Stimulated activated CD8-positive, alpha-beta memory T cell treated with anti-CD3 and anti-CD28 coated beads, Interleukin-7, amount 100 ng/mL, for 4 hours (primary cell): ENCODE measurements at places on chromosomes 13 and 19.

DNA sequence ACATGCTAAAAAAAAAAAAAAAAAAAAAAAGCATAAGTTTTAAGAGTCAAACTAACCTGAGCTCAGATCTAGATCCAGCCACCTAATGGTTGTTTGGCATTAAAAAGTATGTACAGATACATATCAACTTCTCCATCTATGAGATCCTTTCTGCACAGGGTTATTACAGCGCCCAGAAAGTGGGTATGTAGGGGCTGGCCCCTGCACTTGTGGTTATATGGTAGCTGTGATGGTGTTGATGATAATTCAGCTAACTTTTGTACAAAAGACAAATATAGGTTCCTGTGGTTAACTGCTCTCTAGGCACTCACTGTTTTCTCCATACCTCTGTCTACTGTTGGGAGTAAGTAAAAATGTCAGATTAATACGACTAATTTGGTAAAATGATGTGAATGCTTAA lies 81.7 kb downstream of the TNFRSF19 start:
- no peak for DNase-seq

GRCh38 chr19:4539693-4540581 lies at the start of gene LRG1:
TSS of gene LRG1 (minus strand) at chr19:4540036. CDS start at chr19:4540013, 23 bp downstream.
- DNase-seq = no peak

- no peak for DNase-seq
Observed at GRCh38 chr19:18464646-18465045, 26.7 kb upstream of the ISYNA1 start.

DNA sequence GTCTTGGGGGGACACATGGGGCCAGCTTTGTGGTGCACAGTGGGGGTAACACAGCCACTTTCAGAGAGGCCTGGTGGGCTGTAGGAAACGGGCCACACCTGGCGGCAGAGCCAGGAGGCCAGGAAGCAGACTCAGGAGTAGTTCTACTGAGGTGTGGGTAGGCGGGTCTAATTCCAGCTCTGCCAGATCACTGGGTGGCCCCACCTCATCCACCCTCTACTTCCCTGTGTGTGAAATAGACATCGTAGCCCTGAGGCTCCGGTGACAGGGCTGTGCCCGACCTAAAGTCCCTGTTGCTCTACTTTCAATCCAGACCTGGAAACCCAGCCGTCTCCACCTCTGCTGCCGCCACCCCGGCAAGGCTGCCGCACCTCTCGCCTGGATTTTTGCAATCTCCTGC lies 4.0 kb downstream of the NKPD1 start:
- DNase-seq = no peak

DNA sequence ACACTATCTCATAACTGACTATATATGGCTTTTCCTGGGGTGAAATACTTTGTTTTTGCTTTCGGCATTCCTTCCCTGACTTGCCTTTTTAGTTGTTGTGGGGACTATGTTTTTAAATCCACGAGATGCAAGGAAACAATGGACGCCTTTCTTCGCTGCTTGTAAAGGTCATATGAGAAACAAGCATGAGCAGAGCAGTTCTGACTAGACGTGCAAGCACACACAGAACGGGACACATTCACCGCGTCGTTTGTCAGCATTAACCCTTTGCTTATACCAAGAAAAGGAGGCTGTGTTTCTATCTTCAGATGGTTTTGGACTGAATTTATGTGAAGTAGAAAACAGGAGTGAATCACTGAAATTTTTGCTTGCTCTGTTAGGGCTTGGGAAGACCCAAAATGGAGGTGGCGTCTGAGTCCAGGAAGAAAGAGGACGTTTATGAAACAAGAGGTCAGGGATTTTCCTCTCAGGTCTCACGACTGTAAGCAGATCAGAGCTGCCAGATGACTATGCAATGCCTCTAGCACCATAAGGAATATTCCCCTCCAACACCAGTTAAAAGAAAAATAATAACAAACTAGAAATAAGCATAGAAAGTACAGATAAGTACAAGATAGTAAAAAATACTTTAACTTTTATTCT lies 358.9 kb downstream of the DLEU7 start:
- no peak for DNase-seq

GRCh38 chr19:31314156-31314555 lies 35.1 kb downstream of the TSHZ3 start:
- no peak for DNase-seq

DNA sequence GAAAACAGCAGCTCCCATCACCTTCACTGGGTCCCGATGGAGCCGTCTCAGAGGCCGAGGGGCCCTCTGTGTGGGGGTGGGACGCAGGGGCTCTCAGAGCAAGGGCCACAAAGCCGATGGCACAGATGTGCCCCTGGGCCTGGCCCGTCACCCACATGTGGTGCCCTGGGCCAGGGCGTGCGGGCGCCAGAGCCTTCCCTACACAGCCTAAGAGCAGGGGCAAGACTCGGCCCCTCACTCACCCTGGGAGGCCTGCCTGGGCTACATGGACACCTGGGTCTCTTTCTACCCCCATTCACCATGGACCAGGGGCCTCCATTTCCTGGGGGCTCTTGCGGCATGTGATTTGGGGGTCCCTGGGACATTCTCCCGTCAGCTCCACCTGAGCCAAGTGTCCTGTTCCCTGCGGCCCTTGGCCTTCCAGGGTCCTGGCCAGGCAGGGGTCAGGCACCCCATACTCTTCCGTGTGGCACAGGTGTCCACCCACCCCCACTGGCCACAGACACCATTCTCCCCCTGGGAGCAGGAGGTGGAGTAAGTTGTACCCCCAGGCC lies 10.0 kb downstream of the COMP start:
- no peak for DNase-seq

- no peak for DNase-seq
Observed at GRCh38 chr13:63942372-63942771, 2526.7 kb upstream of the PCDH20 start.

DNA sequence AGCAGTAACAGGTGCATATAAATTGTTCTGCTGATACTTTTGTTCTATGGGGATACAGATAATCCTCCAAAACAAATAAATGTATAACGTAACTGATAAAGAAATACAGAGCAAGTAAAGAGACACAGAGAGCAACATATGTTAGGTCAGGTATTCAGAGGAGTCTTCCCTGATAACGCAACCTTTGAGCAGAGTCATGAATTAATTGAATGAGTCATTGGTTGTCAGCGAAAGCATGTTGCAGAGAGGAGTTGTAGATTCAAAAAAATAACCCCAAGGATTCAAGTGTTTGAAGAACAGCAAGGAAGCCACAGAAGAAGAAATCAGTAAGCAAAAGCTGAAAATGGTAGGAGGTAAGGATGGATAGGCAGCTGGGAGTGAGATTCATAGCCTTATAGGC lies 245.2 kb downstream of the TBC1D4 start:
- DNase-seq = no peak

DNA sequence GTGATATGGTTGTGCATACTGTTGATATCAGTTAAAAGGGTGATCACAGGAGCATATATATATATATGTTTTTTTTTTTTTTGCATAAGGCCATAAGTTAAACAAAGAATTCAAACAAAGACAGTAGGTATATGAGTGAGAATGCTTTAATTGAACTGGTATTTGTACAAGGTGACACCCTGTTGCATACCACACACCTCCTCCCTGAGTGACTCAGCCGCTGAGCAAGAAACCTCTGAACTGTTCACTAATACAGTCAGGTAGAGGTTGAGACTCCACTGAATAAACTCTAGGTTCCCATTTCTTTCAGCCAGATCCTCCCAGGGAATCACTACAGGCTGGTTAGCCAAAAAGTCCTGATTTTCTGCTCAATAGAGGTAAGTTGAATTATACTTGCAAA lies at the start of gene SCEL:
Gene SCEL (plus strand): TSS at position 259 of the 400 bp plus-strand sequence. CDS start 20,170 bp downstream, outside the sequence.
- no peak for DNase-seq

DNA sequence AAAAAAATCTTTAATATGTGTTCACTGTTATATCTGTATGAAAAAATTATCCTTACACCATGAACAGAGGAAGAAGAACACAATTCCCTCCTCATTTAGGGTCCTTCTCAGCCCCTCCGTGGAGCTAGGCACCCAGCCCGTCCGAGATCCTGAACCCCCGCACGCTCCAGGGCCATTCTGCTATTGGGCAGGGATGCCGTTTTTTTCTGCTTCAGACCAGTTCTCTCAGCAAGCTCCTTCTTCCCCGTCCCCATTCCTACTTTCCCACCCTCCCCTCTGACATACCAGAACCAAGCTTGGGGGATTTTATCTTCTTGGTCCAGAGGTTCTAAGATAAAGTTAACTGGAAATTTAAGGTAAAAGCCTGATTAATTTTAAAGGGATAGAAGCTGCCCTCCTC lies 36.2 kb downstream of the ATP12A start:
- DNase-seq = no peak

GRCh38 chr13:77113496-77113895 lies 86.5 kb upstream of the FBXL3 start:
- DNase-seq = no peak

- no peak for DNase-seq
Observed at GRCh38 chr19:44072543-44073401, 813 bp downstream of the ZNF284 start.

DNA sequence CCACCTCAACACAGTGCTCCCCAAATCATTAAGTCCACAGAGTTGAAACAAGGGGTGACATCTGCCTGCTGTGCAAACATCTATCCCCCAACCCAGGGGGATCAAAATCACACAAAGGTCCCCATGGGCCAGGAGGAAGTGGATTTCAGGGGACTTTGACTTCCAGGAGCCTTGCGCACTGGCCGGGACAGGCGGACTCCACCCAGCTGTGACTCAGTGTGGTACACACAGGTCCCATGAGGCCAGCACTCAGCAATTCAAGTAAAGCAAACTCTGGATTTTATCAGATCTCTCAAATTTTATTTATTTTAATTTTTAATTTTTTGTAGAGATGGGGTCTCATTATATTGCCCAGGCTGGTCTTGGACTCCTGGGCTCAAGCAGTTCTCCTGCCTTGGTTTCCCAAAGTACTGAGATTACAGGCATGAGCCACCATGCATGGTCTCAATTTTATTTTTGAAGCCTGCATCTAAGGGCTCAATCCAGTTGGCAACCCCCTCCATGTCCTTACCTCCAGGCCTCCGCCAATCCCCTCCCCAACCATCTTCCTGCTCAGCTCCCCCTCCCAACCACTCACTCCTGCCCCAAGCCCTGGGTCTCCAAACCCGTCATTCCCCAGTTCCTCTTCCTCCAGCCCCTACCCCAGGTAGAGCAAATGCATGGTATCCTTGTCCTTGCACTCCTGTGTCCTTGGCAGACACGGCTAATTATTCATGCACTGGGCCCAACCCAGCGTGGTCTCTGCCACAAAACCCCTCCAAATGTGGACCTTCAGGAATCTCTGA lies 18.2 kb downstream of the ARHGAP33 start:
- DNase-seq = no peak

DNA sequence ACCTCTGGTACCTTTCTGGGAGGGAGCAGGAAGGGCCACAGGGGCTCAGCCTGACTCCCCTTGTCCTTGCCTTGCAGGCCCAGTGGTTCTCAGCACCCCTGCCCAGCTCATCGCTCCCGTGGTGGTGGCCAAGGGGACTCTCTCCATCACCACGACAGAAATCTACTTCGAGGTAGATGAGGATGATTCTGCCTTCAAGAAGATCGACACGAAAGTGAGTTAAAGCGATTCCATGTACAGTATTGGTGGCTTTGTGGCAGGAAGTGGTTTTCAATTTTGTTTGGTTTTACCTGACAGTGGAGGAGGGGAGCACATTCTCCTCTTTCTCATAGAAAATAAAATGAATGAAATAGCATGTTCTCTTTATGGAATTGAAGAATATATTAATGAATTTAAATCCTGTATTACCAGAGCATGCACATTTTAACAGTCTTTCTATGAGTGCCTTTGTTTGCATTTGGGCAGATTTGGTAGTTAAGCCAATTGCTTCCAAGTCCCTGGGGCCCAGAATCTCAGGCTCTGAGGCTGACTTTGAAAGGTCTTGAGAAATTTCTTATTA lies 4.1 kb downstream of the MAB21L1 start:
- no peak for DNase-seq

DNA sequence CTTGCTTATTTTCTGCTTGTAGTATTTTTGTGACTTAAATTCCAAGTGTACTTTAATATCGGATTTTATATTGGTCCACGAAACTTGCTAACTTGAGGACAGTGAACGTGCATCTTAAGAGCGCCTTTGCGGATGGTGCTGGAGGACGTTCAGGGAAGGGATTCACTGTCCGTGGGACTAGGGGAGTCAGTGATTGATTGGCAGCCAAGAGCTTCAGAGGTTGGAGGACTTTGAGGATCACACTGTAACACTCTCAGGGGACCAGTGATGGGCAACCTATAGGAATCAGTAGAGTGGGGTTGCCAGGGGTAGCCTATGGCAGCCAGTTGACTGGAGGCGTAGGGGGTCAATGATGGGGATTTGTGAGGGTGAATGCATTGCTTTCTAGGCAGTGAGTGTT lies 516 bp downstream of the ZNF175 start:
- DNase-seq = no peak

- DNase-seq = no peak
Observed at GRCh38 chr19:3760871-3761361, 576 bp downstream of the APBA3 start.

GRCh38 chr19:42595550-42596172 lies 937 bp upstream of the CEACAM8 start:
- DNase-seq = no peak

DNA sequence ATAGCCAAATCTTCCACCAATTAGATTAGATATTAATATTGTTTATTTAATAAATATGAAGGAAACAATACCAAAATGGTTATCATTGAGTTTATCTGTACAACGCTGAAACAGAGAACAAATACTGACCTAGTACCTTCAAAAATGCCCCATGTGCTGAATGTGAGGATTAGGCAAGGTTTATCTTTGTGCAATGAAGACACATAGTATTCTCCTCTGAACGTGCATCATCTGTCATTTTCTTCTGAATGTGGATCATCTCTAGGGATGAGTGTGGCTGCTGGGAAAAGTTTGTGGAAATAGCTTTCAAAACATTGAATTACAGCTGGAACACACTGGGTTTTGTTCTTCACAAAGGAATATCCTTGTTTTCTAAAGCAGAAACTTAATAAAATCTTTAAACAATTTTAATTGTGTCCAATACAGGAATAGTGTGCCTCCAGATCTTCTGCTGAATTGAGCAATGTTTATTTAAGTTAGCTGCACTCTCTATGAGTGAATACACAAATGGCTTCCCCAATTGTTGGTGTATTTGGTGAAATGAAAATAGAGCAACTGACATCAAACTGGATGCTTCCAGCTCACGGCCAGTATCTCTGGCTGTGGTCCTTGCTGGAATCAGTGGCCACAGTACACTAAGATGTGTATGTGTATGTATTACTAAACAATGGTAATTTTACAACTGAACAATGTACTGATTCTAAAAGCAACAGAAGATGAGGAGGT lies 6.7 kb downstream of the COL4A1 start:
- no peak for DNase-seq
